ENCODE measurements at places on chromosomes 4 and X.

- no peak for DNase-seq
Observed at GRCh38 chrX:108399418-108400165, 38.6 kb downstream of the COL4A6 start.

DNA sequence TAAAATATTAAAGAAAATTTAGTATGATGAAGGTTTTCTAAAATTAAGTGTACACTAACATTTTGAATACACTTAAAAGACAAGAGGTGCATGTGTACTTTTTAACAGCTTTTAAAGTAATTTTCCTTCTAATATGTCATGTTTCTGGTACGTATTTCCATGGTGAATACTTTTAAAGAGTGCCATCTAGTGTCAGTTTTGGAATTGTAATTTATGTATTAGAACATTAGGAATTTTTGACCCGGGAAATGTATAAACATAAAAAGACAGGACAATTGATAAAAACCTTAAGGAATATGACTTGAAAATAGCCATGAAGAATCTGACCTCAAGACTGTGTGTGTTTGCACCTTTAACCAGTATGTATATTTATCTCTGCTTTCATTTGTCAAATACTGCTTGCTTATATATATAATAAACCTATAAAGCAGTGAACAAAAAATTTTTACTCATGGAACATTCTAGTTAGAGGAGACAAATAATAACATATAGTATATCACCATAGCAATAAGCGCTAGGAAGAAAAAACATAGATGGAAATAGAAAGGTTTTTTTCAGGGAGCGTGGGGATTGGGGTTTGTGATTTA, 7.2 kb downstream of the GSTCD start:
- no peak for DNase-seq

GRCh38 chrX:17040711-17041110, 94.3 kb downstream of the REPS2 start:
- no peak for DNase-seq

- no peak for DNase-seq
Observed at GRCh38 chrX:11887175-11887574, 129.1 kb downstream of the MSL3 start.

DNA sequence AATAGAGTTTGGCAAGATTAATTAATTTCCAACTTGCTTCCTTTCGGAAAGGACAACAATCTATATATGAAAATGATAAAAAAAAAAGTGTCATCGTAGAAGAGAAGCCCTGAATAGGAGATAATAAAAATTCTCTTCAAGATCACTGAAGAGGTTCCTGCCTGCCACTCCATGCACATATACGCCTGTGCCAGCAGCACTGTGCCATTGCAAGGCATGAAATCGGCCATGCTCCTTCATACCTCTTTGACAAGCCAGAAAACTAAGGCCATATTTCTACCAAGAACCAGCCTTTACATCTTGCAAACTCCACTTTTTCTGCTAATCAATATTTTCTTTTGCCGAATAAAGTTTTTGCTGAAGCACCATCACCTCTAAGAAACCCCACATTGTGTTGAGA, 365.5 kb downstream of the CXXC4 start:
- DNase-seq: no peak

DNA sequence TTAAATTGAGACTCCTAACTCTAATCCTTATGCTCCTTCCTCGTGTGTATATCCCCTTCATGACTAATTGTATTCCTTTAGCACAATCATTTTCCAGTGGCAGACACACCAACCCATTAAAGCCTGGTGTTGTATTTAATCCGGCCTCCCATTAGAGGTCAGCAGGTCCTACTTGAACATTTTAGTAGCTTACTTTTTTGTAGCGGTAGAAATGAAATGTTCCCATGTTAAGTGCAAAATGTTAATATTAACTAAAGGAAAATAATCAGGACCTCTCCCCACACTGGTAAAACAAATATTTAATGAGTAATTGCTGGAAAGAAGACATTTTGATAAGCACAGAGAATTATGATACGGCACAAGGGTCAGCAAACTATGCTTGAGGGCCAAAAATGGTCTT, 3.4 kb downstream of the RAB33B start:
- no peak for DNase-seq

DNA sequence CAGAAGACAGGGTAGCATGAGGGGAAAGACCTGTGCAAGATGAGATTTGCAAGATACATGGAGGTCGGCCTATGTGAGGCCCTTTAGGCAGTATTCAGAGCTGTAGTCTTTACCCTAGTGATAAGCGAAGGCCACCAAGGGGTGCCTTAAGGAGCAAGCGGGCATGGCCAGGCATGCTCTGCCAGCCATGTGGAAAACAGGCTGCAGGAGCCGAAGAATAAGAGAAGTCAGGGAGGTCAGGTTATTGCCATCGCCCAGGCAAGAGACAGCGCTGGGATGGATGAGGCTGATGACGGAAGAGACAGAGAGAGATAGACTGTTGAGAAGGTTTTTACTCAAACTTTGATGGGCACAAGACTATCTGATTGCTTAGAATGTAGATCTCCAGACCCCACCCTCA, 7.0 kb upstream of the FATE1 start:
- DNase-seq: no peak

GRCh38 chrX:116413273-116413672, 23.1 kb upstream of the SLC6A14 start:
- no peak for DNase-seq

GRCh38 chrX:133709501-133709900, 275.9 kb downstream of the GPC3 start:
- no peak for DNase-seq

Measured in activated T-helper 9 cell treated with anti-CD3 and anti-CD28 coated beads, Interleukin-2, amount 50 U/mL, for 16 hours (primary cell).